ENCODE measurements at places on chromosomes 5 and 9.

DNA sequence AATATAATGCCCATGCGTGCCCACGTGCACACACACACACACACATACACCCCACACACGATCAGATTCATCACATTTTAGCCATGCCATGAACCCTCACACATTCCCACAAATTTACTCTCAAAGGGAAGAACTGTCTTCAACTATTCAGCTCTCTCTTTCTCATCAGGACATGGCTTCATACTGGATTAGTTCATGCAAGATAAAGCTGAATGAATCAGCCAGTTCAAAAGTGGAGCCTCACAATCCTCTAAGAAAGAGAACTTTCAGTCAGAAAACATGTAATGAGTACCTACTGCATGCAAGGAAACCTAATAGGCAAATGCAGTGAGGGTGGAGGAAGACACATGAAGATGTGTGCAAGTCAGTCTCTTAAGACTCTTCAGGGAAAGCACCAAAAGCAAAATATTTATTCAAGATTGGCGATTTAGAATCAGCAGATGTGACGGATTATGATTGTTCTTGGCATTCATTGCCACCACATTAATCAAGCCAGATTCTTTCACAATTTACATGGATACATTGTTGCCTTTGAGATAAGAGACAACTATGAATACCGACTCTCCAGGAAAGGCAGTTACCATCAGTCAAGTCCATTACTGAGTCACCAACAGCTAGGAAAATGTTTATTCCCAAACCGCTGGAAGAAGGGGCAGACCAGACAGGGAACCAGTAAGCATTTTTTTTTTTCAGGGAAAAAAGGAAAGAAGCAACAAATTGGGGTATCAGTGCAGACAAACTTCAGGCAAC is 30.3 kb upstream of the PUM3 start:
- DNase-seq, result no peak

- no peak for DNase-seq
These were observed 1543.4 kb downstream of the EFNA5 start for GRCh38 chr5:106127341-106127781.

GRCh38 chr5:37715361-37715760 is 124.5 kb downstream of the GDNF start:
- no peak for DNase-seq

DNA sequence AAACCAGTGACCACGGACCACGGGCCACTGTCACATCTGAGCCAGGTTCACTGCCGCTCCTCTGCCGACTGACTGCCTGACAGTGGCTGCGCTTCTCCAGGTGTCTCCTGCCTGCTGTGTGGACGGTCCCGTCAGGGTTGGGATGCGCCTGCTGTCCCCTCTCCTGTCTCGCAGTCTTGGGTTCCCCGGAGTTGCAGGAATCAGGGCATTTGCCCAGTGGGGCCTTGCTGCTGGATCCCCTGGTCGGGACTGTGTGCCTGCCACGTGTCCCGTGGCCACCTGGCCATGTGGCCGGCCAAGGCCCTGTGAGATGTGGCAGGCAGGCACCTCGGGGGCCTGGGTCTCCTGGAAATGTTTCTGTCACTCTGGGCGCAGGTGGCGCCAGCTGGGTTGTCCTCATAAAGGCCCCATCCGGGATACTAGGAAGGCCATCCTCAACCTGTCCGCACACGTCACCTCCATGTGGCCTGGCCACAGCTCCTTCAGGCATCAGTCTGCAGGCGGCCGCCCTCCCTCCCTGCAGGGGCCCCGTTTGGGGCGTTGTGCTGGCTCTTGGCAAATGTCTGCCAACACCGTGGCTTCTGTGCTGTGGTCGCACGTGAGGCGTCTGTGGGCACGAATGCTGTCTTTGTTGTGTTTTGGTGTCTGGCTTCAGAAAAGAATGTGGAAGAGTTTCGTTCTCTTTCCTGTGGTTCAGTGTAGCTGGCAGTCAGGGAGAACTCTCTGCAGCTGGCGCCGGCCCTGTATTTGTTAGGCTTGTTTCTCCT is 6.4 kb upstream of the TOR4A start:
- DNase-seq, result no peak

GRCh38 chr9:107612136-107612535 is 122.6 kb upstream of the KLF4 start:
- DNase-seq, result no peak

DNA sequence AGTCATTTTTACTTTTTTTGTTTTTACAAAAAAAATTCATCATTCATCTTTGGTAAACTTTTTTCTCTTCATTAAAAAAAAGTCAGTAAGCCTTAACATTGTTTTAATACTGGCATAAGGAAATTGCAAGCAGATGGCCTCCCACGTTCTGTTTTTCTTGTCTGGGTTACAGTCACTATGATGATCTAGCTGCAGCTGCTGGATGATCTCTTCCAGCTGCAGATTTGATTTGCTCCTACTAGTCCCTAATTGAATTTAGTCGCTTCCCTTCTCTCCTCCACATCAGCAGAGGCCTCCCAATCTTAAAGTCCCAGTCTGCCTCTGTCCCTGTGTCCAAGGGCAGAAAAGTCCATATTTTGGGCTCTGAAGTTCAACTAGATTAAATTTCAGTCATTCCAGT is 106.8 kb upstream of the PTGER4 start:
- no peak for DNase-seq

DNA sequence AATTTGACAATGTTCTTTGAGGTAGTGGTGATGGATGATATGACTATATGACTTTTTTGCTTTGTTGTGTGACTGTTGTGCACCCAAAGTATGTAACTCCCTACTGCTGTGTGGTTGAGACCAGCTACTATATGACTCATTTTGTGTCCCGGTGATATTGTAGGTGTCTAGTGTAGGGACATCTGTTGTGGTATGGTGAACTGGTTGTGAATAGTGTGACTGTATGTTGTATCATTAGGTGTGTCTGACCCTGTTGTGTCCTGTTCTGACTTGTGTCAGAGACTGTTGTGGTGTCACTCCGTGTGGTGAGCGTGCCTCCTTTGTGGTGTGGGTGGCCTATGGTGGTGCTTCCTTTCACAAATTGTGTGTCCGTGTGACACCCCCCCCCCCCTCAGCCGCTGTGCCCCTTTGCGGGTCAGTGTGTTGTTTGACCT is 11.2 kb upstream of the CXXC5 start:
- peak; percentile 64 for DNase-seq

DNA sequence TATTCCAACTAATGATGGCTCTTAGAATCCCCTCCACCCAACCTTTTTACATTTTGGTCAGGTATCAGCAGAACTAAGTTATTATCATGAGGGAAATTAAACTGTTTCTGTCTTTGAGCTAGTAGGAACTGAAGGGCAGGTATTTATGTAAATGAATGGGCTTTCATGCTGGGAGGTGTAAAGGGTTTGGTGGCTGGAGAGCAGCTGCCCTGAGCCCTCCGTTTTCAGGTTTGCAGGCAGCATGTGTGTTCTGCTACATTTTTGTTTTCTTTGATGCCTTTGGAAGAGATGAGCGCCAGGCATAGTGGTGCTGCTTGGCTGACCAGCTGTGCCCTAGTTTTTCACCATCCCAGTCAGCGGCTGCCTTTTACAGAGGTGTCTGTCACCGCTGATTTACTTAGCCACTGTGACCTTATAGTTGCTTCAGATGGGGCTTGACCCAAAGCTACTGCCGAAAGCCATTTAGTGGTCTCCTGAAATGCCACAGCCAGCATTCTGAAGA is 231.9 kb downstream of the MAST4 start:
- DNase-seq, result no peak

DNA sequence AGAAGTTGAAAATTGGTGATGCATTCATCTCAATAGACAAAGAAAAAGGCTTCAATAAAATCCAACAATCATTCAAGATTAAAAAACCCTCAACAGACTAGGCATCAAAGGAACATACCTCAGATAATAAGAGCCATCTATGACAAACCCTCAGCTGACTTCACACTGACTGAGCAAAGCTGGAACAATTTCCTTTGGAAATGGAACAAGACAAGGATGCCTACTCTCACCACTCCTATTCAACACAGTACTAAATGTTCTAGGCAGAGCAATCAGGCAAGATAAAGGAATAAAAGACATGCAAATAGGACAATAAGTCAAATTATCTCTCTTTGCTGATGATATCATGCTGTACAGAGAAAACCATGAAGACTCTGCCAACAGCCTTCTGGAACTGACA is 1188.1 kb downstream of the DTWD2 start:
- no peak for DNase-seq

GRCh38 chr5:22947921-22948320 is 94.8 kb upstream of the CDH12 start:
- DNase-seq, result no peak

- DNase-seq, result peak; percentile 47
These were observed 12.4 kb downstream of the CBY3 start for GRCh38 chr5:179668391-179668790.

DNA sequence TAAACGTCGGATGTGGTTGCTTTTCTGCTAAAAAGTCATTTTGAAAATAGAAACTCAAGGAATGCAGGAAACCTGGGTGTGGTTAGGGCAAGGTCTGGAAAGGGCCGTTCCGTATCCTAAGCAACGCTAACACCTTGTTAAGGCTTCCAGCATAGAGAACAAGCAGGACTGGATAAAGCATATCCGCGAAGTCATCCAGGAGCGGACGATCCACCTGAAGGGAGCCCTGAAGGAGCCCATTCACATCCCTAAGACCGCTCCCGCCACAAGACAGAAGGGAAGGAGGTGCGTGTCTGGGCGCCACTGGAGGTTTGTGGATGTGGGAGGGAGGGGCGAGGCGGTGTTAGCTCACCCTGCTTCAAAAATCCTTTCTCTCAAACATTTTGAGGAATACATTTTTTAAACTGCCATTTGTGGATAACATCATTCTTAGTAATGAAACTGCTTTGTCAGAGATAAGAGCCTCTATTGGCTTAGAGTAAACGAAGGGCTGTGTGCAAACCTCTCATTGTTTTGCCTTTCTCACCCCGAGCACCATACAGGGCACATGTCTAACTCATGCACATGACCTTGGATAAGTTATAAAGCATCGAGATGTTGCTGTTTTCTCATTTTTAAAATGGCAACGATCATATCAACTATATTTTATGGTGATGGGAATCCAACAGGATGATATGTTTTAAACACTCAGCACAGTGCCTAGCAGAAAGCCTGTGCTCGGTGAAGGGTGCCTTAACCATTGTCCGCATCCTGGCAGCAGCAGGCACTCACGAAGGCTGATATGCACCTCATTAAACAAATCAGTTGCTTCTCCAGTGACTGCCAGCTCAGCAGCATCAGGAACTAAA is 175.7 kb upstream of the OTULINL start:
- no peak for DNase-seq

- DNase-seq, result no peak
These were observed 230.8 kb upstream of the NR4A3 start for GRCh38 chr9:99590840-99591239.

GRCh38 chr5:154620411-154620810 is 134.8 kb upstream of the LARP1 start:
- no peak for DNase-seq

DNA sequence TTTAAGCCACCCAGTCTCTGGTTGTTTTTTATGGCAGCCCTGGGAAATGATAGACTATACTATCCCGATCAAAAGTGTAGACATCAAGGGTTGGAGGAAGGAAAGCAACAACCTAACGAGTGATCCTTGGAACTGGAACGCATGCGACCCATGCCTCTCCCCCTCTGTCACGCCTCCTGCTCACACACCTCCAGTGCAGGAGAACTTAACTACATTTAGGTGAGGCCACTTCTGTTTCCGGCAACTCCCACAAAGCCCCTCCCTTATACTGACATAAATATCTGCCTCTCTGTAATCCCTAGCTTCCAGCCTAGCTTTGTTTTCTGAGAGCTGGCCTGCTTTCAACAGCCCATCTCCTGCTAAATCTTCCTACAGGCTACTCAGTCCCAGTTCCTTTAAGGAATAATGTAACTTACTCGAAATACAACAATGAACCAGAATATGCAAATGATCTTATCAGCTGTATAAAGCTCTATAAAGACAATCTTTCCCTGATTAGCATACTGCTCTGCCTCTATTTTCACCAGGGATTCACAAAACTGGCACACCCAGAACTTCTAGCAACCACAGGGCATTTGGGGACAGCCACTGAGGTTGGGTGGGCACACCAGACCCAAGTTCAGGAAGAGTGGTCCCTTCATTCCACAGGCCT is 73.9 kb downstream of the GABBR2 start:
- no peak for DNase-seq

- no peak for DNase-seq
These were observed 84.6 kb downstream of the AOPEP start for GRCh38 chr9:94811074-94811473.

GRCh38 chr5:1474866-1475543 is 29.8 kb upstream of the SLC6A3 start:
- DNase-seq, result no peak

GRCh38 chr9:70746316-70746715 is 331.9 kb upstream of the KLF9 start:
- DNase-seq, result no peak

DNA sequence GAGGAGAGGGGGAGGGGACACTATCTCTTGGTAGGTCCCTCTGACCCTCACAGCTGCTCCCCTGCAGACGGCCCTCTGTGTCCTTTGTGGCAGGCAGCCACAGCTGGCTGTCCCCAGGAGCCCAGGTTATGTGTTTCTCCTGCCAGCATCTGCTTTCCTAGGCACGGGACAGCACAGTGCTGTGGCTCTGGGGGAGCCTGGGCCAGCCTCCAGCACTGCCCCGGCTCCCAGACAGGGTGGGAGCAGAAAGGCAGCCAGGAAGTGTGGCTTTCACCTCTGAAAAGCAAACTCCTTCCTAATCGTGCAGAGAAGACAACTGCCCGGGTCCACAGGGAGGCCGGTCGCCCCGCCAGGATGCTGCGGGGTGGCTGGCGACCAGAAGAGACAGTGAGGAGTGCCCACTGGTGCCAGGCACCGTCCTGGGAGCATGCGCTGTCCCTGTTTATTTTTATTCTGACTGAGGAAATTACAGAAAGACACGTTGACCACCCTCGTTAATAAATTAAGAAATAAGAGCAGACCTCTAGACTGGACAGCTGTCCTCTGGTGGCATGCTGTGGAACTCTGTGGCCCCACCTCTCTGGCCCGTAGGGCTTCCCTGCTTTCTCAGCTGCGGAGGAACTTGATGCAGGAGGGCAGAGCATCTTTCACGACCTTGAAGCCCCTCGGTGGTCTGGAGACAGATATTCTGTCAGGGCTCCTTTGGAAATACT is 240.3 kb downstream of the FANCC start:
- no peak for DNase-seq

DNA sequence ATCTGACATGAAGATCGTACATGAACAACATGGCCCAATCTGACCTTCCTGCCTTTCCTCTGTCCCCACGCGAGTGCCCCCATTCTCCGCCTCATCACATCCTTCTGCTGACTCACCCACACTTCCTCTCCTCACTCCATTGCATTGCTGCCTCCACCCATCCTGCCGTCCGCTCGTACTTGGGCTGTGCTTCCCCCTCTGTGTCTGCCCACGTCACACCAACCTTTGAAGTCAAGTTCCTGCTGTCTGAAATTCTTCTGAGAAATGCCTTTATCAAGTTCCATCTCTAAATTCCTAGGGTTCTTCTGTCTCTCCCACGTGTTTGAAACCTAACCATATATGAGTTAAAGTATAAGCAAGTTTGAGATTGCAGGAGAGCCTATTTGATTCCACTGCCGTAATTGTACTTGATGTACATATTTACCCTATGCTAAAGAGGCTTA is 18.0 kb upstream of the STARD4 start:
- peak; percentile 77 for DNase-seq

Data from activated T-cell treated with anti-CD3 and anti-CD28 coated beads, Interleukin-2, amount 50 U/mL, for 72 hours (primary cell).